Calu3 (cell line): ENCODE measurements at places on chromosomes 2 and 18.

DNA sequence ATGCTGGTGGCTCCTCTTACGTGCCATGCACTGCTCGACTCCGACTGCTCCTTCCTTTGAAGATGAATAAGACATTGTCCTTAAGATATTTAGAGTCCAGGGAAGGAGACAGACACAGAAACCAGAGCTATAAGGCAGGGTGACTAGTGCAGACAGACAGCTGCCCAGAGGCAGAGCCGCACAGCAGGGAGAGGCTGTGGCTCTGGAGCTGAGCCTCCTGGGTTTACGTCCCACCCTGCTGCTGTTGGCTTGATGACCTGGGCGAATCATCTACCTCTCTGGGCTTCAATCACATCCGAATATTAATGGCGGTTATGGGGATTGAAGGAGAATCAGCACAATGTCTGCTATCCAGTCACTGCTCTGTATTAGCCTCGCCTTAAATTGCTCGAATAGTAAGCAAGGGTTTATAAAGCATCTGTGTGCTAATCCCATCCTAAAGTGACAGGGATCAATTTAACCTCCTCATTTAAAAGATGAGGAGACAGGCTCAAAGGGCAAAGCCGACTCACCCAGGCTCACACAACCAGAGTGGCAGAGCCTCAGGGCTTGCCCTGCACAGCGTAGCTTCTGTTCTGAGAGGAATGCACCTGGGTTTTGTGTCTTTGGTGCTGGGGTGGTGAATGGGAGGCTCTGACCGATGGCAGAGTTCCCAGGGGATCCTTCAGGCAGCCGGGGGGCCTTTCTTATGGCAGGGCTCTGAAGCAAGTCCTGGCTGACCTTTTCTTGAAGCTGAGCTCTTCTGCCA lies 284.1 kb downstream of the MYCN start:
- no peak for DNase-seq

DNA sequence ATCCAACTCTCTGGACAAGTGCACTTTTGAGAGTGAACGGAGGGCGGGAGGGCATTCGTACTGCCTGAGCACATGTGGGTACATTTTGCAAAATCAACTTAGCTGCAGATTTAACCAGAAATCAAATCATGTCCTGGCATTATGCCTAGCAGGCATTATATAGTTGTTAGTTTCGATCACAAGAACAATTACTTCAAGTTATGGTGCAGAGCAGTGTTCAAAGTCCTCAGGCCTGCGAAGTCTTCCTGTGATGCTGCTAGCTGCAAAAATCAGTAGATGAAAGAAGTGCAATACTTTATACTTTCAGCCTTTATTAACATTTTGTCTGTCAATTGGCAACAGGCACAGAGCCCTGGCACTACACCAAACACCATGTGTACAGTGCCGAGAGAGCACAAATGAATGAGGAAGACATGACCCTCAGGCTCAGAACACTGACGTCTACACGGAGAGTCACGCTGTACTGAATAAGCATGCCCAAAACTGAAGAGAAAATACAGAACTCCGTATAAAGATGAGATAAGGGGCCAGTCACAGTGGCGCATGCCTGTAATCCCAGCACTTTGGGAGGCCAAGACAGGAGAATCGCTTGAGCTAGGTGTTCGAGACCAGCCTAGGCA lies 92.1 kb upstream of the CREB1 start:
- DNase-seq = no peak

DNA sequence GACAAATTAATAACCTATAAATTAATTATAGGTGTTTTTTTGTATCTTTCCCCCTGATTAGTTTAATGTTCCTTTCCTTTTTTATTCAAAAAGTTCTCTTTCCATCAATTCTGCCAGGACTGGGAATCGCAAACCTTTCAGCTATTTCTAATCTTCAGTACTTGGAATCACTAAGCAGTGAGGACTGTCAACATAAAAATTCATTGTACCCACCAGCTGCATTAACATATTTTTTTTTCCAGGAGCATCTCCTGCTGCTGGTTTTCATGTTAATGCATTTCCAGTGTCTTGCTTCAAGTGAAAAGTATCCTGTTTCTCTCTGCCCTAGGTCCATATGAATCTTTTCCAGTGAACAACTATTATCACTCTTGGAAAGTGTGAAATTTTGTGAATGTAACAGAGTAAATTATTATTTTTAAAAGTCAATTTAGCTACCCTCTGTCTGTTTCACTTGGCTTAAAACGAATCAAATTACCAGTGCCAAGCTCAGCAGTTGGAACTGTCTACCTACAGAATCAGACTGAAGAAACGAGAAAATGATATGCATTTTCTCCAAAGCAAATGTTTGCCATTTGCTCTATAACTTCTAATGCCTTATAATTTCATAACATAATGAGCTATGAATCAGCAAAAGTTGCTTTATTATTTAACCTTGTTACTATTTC lies 804.4 kb downstream of the EPHA4 start:
- DNase-seq = no peak

DNA sequence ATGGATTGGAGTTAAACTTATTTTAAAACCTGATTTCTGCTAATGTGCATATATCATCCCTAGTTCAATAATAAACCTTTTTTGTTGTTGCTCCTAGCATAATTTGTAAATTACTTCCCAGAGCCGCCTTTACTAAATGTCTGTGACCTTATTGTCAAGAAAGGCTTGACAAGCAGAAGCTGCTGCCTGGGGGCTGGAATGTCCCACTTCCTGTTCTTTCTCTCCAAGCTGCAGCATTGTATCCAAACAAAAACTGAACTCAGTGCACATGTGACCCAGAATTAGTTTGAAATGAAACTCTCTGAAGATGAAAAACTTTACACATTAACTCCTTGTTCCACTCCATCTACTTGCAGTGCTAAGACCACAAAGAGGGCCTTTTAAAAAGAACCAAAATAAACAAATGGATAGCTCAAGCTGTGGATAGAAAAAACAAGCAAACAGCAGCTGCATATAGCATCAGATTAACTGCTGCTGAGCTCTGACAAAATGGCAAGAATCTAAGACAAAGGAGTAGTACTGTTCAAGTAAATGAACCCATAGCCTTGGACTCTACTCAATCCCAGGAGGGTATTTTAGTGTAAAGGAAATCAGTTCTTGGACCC lies 99.8 kb upstream of the NEUROD1 start:
- peak; percentile 31 for DNase-seq

DNA sequence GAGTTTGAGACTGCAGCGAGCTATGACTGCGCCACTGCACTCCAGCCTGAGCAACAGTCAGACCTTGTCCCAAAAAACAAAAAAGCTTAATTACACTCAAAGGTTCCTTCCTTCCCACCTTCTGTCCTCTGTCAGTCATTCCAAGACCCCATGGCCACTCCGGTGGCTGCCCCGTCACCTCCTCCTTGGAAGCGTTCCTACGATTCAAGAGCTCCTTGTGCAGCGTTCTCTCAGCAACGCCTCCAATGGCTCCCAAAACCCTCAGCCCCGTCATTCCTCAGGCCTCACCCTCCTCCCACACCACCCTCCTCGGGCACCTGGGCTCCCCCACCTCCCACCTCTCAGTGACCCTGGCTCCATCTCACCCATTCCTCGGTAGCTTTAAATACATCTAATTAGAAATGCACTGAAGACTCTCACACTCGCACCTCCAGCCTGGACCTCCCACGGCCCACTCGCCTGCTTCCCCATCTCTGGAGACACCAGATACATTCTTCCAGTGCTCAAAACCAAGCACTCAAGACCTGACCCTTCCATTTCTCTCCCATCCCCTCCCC lies 8.0 kb downstream of the PASK start:
- DNase-seq = no peak

DNA sequence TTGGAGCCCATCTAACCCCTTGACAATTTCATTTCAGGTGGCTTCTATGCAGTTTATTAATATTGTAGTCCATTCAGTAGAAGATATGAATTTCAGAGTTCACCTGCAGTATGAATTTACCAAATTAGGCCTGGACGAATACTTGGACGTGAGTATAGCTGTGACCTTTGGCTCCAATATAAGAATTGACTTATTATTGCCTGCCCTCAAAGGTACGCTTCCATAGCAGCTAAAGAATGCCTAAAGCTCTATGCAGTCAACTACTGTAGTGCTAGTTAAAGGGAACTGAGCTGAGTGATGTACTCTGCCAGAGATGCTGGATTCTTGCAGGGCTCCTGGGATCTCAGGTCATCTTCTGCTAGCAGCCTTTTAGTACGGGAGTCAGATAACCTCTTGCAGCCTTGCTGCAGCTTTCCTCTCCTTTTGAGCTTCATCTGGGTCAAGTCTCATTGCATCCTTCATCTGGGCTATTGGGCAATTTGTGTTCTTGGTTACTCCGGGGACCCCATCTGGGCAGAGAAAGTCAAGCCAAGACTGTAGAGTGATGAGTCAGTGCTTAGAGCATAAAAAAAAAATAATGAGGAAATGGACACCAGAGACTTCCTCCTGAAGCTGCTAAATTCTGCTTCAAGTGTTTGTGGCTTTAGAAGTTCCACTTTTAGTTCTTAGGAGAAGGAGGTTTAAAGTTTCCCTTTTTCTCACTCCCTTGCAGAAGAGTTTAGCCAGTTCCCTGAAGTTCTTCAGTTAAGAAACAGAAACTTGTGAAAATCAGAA lies 105.6 kb downstream of the PRPF40A start:
- no peak for DNase-seq

DNA sequence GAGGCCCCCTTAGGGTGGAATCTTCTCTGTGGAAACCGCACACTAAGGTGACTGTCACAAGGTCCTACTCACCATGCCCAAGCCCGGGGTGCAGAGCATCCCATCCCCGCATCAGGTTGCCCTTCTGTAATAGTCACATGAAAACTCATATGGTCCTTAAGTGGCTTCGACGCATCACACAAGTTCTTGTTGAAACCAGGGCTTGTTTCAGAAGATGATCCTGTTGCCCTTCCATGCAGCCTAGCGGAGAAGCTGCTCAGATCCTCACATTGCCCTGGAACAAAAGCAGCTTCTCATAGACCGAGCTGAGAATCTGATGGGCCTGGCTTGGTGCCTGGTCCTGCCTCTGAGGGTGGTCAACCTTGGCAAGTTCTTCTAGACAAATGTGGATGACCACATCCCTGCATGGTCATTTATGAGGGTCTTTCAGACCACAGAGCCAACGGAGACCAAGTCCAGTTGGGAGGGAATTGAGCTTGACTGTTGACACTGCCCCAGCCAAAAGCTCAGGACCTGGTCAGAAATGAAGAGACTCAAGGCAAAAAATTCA lies 54.1 kb downstream of the PDCL3 start:
- DNase-seq = no peak

- DNase-seq = no peak
Measured at GRCh38 chr2:218780851-218781690, 876 bp upstream of the CYP27A1 start.

GRCh38 chr18:8359076-8359475 lies 250.2 kb upstream of the RAB12 start:
- DNase-seq = no peak

GRCh38 chr2:64213532-64214275 lies 69.5 kb upstream of the PELI1 start:
- no peak for DNase-seq

- no peak for DNase-seq
Measured at GRCh38 chr2:133163111-133163510, 405.2 kb downstream of the NCKAP5 start.

DNA sequence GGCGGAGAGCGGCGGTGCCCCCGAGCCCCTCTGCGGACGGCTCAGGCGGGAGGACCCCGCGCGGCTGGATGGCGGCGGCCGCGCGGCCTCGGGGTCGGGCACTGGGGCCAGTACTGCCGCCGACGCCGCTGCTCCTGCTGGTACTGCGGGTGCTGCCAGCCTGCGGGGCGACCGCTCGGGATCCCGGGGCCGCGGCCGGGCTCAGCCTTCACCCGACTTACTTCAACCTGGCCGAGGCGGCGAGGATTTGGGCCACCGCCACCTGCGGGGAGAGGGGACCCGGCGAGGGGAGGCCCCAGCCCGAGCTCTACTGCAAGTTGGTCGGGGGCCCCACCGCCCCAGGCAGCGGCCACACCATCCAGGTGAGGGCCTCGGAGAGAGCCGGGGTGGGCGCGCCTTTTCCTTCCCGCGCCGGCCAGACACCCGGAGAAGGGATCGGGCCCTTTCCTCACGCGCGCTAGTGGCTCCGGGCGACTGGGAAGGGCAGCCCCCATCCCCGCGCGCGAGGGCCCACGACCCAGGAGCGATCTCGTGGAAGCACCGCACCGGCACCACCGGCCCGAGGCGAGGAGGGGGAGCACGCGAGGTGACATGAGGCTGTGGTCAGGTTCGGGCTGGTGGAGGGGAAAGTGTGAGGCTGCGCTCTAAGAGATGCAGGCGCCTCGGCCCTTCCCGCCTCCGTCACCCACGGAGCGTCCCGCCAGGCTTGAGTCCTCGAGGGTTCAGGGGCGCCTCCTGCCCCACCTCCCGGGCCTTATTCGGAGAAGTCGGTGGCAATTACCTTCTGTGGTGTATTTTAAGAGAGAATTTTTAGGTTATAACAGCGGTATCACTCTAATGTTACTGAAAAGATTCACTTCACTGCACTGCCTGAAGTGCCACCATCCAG lies 607 bp downstream of the LAMA3 start:
- DNase-seq = peak; percentile 46

- DNase-seq = no peak
Measured at GRCh38 chr2:159561242-159561641, 55.1 kb downstream of the BAZ2B start.

- no peak for DNase-seq
Measured at GRCh38 chr2:181639686-181640085, 17.2 kb downstream of the CERKL start.

GRCh38 chr2:23791030-23791429 lies 135.9 kb downstream of the ATAD2B start:
- DNase-seq = no peak

GRCh38 chr2:6854416-6854815 lies 11.3 kb downstream of the CMPK2 start:
- DNase-seq = no peak

DNA sequence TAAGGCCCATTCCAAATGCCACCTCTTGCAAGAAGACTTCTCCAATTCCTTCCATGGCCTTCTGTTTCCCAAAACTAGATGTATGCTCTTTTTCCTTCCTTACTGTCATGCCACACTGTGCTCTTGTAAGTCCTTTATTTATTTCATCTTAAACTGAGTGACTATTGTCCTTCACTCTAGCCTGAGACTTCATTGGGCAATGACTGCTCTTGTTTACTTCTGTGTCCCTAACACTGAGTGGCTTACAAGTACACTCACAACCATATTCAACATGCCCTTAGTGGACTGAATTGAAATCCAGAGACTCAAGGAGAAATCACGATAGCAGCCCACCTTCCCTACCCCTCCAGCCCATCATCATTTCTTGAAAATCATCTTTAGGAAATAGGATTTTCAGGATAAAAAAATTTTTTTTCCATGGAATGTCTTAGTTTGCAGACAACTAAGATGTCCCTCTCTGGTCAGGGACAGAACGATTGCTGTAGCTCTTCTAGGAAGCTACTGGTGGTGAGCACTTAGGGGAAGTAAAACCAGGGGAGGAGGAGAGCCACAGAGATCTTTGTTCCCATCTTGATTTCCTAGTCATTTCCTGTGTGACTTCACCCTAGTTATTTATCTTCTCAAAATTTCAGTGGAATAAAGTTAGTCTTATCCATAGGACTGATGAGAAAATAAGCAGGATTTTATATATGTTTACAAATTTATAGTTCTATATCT lies 80.7 kb downstream of the CYRIA start:
- no peak for DNase-seq

GRCh38 chr2:130884503-130884902 lies 47.8 kb downstream of the ARHGEF4 start:
- DNase-seq = no peak

GRCh38 chr18:80076379-80076778 lies 32.7 kb upstream of the ADNP2 start:
- no peak for DNase-seq

GRCh38 chr18:53458944-53459580 lies 765.4 kb downstream of the MBD2 start:
- DNase-seq = no peak

- no peak for DNase-seq
Measured at GRCh38 chr2:73176205-73176880, 26.0 kb upstream of the NOTO start.

- DNase-seq = peak; percentile 7
Measured at GRCh38 chr2:108297436-108298141, 8.9 kb downstream of the SULT1C2 start.
